ENCODE measurements at places on chromosomes 6 and 20.

DNA sequence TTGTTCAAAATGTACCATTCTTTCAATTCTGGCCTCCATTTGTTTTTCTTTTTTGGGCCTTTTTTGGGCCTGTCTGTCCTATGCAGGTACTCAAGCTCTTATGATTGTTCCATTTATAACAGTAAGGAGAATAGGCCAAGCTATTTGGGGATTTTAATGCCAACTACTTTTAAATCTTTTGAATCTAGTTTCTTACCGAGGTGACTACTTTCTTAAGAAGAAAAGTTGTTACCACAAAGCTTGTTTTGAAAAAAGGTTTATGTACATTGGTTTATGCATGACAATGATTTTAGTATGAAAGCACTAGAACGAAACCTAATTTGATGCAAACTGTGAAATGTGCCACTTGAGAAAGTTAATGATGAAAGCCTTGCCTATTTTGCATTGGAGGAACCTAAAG lies 98.3 kb upstream of the MTHFD1L start:
- DNase-seq, result no peak

GRCh38 chr20:34075647-34076046 lies 36.4 kb downstream of the EIF2S2 start:
- DNase-seq, result no peak

GRCh38 chr6:149941583-149942460 lies at the start of gene ULBP2:
Gene ULBP2, plus strand, starts transcription at chr6:149942014. Its CDS starts 59 bp downstream, at chr6:149942073.
- DNase-seq, result peak; percentile 92

- DNase-seq, result no peak
These were observed 18.7 kb upstream of the SFT2D1 start for GRCh38 chr6:166361077-166361429.

- DNase-seq, result no peak
These were observed 190.6 kb downstream of the SMOC2 start for GRCh38 chr6:168631564-168631963.

DNA sequence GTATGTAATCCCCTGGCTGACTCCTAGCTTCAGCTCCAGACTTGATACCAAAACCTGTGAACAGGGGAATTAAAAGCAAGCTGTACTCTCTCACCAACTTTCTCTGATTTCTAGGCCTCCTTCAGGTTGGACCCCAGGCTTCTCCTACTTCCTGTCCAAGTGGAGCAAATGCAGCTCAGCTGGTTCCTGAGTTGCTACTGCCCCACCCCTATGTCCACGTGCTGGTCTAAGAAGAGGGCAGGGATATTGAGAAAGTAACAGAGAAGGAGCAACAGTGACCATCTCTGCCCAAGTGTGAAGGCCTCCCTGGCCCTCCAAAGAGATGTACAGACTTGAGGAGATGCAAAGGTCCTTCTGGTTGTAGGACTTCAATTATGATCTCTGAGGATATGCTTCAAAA lies 188.3 kb upstream of the MCHR2 start:
- DNase-seq, result no peak

DNA sequence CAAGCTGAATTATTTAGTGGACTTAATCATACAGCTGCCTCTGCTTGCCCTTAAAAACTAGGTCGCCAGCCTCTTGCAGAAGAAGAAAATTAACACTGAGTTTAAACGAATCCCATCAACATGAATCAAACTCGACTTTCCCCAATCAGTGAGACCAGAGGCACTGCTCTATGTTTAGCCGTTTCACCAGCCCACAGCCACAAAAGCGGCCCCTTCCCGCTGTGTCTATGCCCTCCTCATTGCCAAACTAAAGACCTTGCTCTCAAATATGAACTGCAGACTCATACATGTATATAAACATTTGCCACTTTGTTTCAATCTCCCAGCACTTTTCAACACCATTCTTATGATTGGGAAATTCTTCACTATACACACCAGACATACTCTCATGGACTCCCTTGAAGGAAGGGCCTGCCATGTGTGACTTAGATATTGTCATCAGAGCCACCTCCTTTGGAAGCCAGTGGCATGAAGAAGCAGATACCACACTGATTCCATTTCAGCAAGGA lies 105.8 kb upstream of the ADGRF1 start:
- DNase-seq, result no peak

- DNase-seq, result no peak
These were observed 30.9 kb upstream of the TAGAP start for GRCh38 chr6:159075506-159076228.

- no peak for DNase-seq
These were observed 37.4 kb upstream of the SNX9 start for GRCh38 chr6:157785636-157786035.

DNA sequence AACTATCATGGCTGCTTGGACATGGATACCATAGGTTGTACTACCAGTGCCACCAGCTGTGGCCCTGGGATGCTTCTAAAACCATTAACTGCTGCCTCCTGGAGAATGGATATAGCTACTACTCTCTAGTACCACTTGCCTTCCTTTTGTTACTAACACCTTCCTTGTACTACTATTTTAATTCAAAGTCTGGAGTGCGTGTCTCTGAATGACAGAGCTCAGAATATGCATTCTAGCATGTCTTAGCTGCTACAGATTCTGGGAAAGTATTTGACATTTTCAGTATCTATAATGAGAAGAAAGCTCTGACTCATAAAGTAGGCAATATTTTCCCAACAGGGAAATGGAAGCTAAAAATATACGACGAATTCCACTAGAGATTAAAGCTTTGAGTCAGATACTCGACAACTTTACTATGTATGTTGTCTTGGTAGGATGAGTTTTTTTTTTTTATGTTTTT lies 112.3 kb downstream of the PFDN4 start:
- DNase-seq, result peak; percentile 36

GRCh38 chr20:37868851-37869333 lies 34.0 kb upstream of the VSTM2L start:
- no peak for DNase-seq

GRCh38 chr20:35263532-35264341 lies 14.2 kb downstream of the MMP24OS start:
- no peak for DNase-seq

GRCh38 chr6:34964564-34964963 lies 75.5 kb downstream of the ANKS1A start:
- DNase-seq, result peak; percentile 39

DNA sequence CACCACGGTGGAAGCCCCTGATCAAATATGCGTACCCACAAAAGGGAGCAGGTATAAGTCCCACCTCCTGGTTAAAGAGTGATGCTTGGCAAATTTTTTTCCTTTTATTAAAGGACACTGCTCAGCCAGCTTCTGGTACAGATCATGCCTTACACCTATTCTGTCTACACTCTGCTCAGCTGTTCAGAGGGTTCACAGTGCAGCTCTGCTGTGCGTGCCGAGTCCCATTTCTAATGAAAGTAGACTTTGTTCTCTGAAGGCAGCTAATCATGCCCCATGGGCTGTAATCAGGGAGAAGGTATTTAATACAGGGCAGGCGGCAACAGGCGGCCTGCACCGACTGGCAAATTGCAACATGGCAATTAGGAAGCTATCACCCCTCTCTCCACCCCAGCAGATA lies 16.3 kb downstream of the LRRC73 start:
- DNase-seq, result no peak

DNA sequence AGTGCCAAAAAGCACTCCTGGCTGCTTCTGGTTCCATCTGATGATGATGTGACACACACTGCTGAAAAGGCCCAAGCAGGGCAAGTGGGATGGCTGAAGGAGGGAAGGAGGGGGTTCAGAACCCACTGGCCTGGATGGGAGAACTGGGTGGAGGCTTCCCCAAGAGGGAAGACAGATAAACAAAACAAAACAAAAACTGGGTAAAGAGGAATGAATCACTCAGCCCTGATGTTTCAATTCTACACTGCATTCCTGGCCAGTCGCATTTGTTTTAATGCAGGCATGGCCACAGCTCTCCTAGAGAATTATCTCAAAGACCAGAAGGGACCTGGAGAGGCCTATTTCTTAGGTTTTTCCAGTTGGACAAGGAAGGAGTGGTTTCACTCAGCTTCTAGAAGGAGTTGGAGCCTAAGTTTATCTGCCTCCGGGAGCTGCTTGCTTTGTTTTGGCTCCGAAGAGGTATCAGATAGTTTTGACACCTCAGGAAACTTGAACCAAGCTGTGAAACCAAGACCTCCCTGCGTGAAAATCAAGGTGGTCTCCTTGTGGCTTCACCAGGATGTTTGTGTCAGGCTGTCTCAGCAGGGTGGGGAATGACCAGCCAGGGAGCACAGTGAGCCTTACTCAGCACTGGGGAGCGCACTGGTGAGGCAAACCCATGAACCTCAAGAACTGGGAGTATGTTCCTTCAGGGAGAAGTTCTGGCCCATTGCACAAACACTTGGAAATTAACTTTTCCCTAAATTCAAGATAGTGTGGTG lies 16.1 kb downstream of the TTPAL start:
- DNase-seq, result no peak
